Foreskin fibroblast (primary cell): ENCODE measurements at places on chromosomes 5 and 9.

DNA sequence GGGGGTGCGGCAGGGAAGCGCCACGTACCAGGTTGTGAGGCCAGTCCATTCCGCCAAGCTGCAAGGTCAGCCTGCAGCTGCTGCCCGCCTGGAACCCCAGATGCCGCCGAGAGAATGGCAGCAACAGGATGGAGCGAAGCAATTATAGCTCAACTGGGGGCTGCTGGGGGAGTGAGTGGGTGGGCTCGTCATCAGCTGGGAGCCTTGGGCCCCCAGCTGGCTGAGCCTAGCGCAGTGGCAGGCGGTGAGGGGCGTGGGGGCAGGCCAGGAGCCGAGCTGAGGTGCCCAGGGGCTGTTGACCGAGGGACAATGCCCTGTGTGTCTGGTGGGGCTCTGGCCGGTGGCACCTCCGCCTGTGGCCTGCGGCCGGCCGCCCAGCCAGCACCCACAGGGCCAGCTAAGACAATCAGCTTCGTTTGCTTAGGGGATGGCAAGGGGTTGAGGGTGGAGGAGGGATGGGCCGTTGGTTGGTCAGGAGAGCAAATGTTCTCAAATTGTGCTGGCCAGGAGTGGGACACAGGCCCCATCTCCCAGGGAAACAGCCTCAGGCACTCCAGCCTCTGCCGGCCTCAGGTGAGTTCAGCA, at the start of gene IL17B:
Gene IL17B, minus strand, starts transcription at position 116 of the 585 bp plus-strand sequence. Its CDS starts 67 bp downstream, at position 49.
- no peak for DNase-seq

- DNase-seq = no peak
Observed at GRCh38 chr9:137797206-137798120, 80.1 kb upstream of the CACNA1B start.

GRCh38 chr5:121033334-121033733, 569.2 kb downstream of the PRR16 start:
- peak; percentile 4 for DNase-seq

DNA sequence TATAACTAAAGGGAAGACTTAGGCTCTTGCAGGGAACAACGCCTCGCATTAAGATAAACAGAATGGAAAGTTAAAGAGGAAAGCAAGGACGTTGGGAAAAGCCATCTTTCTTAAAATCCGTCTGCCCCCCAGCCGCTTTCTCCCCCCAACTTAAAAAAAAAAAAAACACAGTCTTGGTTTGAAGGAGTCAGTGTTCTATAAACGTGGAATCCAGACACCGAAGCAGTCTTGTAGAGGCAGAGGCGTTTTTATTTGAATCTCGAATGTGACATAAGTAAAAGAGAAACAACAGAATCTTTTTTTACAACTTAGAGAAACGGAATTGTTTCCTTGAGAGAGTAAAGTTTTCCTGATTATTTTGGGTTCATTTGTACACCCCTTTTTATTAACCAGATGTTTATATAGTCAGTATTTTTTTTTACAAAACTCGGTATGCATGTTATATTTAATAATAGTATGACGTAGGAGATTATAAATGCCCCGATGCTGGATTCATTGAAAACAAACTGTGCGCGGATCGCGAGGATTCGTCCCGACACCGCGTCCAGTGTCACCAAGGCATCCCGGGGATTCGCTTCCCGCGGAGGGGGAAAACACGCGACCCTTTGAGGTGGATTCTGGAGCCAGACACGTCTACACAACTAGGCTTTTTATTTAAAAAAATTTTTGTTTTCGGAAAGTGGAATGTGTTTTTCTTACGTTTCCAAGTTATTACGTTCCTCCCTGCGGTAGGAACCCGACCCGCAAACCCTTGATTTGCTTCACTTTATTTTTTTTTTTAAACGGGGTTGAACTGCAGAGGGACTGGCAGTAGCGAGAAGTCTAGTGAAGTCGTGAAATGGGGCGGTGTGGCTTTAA, 6.7 kb downstream of the PTCH1 start:
- DNase-seq = peak; percentile 54

GRCh38 chr5:172104801-172105701, 83.0 kb downstream of the STK10 start:
- DNase-seq = no peak

- no peak for DNase-seq
Observed at GRCh38 chr5:126552614-126553013, 42.4 kb downstream of the ALDH7A1 start.

DNA sequence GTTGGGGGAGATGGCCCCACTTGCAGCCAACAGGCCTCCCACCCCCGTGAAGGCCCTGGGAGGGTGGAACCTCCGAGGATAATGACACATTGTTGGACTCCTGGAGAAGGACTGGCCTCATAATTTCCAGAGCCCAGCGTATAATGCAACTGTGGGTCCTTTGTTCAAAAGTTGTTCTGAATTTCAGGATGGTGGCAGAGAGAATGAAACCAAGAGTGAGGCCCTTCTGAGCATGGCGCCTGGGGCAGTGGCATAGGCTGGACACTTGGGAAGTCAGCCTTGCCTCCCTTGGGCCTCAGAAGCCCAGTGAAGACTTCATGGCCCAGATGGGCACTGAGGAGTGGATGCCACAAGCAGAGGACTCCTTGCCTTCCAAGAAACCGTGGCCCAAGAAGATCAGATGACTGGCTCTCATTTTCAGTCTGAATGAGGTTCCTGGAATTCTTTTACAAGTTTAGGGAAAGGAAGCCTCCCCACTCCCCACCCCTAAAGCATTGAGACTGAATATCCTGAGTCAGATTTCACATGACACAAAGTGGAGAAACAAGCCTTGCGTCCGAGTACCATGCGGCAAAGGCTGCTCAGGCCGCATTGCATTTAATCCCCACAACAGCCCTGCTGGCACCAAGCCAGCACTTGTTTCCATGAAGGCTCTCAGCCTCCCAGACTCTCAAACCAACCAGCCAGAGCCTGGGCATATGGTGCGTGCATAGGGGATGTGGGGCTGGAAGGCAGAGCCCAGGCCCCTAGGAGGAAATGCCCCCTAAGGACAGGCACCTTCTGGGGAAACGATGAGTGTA, 96.7 kb upstream of the SMIM23 start:
- DNase-seq = no peak

- DNase-seq = no peak
Observed at GRCh38 chr5:132010645-132010988, 841 bp downstream of the ACSL6 start.

GRCh38 chr5:73125289-73125688, 4.9 kb downstream of the TMEM171 start:
- DNase-seq = no peak

GRCh38 chr5:171485668-171486067, 66.2 kb downstream of the FGF18 start:
- no peak for DNase-seq

DNA sequence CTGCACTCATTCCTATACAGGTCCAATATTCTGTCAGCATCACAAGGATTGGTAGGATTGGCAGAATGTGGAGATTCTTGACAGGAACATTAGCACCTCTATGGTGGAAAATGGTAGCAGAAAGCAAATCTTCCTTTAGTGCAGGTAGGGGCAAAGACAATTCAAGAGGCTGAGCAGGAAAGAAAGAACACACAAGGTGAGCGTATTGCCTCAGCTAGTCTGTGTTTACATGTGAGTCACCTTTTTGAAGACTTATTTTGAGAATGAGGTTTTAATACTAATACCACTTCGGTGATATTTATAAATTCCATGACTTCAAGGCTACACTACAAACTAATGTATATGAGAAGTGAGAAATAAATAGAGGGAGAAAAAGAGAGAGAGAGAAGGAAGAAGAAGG, 717.0 kb downstream of the BRINP1 start:
- DNase-seq = no peak

- no peak for DNase-seq
Observed at GRCh38 chr5:115785381-115786065, 30.9 kb downstream of the CDO1 start.

DNA sequence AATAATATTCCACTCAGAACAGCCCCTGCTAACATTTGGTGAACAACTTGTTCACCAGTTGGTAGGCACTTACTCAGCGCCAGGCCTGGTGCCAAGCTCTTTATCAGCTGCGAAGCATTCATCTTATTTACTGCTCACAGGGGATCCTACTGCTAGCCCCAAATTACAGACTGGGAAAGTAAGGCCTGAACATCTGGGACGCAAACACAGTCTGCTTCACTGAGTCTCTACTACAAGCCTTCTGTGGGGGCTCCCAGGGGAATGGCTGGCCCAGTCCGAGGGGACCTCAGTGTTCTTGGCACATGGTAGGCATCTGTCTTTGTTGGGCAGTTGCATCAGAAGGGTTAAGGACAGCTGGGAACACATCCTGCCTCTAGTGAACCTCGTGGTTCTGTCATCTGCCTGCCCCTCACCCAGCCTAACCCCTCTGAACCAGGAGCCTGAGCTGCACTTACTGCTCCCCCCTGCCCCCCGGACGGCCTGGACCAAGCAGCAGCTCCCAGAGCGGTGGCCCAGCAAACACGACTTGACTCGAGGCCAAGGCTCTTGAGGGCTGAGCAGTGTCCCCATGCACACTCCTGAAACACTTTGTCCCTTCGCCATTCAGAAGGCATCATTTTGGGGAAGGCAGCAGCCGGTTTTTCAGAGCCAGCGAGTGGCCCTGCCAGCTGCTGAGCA, at the start of gene PHYHD1:
Gene PHYHD1, plus strand, starts transcription at position 602 of the 678 bp plus-strand sequence. CDS start 1,342 bp downstream, outside the sequence.
- DNase-seq = peak; percentile 93

DNA sequence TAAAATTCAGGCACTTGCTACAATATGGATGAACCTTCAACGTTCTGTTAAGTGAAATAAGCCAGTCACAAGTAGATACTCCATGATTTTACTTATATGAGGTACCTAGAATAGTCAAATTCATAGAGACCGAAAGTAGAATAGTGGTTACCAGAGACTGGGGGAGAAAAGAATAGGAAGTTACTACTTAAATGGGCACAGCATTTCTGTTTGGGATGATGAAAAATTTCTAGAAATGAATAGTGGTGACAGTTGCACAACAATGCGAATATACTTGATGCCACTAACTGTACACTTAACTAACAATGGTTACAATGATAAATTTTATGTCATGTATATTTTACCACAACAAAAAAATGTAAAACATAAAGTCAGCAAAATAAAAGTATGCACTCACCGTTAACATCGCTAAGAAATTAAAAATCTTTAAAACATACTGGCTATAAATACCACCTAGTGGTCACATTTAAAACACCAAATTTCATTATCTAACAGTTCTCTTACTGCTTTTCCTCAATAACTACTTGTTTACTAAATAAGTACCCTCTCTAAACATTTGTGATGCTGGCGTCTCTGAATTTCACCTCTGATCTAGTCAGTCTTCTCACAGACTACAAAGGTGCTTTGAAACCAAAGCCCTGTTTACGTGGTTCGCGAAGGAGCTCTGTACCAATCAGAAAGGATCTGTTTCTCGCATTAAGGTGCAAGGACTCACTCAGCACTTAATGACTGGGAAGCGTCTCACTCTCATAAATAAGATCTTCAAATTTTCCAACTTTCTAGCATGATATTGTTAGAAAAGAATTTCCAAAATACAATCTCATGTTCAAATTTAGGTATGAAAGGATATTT, 22.7 kb downstream of the KIF3A start:
- peak; percentile 21 for DNase-seq

- DNase-seq = no peak
Observed at GRCh38 chr5:12865529-12865928, 961.3 kb upstream of the CTNND2 start.

- no peak for DNase-seq
Observed at GRCh38 chr9:117028103-117028858, 341.2 kb downstream of the TRIM32 start.

- no peak for DNase-seq
Observed at GRCh38 chr5:139709582-139710318, 61.6 kb downstream of the CXXC5 start.

DNA sequence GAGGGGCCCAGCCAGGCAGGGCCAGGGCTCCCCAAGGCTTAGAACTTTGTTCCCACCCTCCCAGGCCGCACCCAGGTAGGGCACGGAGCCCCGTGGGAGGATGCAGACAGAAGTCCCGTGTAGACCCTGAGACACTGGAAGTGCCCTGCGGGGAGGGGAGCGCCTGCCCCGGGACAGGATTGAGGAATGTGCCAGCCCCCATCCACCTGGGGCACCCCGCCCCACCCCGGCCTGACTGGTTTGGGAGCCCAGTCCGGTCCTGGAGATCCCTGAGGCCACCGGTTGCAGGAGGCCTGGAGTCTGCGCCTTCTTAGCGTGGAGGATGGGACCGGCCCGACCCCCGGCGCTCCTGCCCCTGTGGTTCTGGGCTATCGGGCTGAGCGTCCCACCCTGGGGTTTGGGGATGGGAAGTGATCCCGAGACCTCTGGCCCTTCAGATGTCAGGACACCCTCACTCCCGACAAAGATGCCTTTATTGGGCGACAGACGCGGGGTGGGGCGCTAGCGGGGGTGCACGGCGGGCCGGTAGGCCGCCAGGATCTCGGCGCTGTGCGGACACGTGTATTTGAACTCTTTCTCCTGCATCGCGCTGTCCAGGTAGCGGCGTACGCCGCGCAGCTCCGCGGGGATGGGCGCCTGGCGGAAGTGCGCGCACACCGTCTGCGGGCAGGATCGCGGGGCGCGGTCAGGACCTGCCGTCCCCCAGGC, 2.0 kb downstream of the CLIC3 start:
- no peak for DNase-seq
